NCI-H187 treated with DMSO at 0.1 percent for 48 hours (cell line): ENCODE measurements at places on chromosomes 7 and 10.

GRCh38 chr10:34637418-34637911 is 177.6 kb downstream of the PARD3 start:
- no peak for DNase-seq

DNA sequence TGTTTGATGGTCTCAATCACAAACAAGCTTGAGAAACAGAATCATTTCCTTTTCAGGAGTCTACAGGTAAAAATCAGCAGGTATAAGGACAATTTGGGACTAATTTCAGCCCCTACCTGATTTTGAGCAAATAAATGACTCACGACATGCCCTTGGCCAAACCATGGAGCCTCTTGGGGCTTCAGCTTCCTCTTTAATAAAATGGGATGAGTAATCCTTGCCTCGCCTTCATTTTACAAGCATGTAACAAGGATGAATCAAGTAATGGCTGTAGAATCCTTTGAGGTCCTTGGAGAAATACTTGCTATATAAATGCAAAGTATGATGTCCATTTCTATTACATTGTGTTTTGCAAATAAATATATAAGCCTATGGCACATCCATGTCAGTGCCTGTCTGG is 212.8 kb upstream of the PODXL start:
- DNase-seq: no peak

GRCh38 chr7:6278749-6279310 is 6.4 kb upstream of the CYTH3 start:
- DNase-seq: no peak

GRCh38 chr10:35533565-35533964 is 71.6 kb upstream of the GJD4 start:
- DNase-seq: no peak

GRCh38 chr7:12821746-12822145 is 134.3 kb downstream of the ARL4A start:
- DNase-seq: no peak

- DNase-seq: no peak
These were observed 582.0 kb upstream of the MKI67 start for GRCh38 chr10:128708182-128708581.

GRCh38 chr10:1715821-1716220 is 21.5 kb downstream of the ADARB2 start:
- no peak for DNase-seq

- no peak for DNase-seq
These were observed 35.2 kb downstream of the STK17A start for GRCh38 chr7:43618073-43618472.

DNA sequence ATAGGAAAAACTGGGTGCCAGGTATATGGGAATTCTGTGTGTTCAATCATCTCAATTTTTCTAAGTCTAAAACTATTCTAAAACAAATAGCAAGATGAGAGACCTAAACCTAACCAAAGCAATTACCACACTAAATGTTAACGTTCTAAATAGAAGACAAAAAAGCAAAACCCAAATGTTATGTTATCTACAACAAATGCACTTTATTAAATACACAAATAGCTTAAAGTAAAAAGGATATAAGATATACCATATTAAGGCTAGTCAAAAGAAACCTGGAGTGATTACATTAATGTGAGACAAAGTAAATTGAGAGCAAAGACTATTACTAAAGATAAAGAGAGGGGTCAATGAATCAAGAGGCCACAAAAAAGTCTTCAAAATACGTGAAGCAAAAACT is 81.4 kb downstream of the LARP4B start:
- no peak for DNase-seq

DNA sequence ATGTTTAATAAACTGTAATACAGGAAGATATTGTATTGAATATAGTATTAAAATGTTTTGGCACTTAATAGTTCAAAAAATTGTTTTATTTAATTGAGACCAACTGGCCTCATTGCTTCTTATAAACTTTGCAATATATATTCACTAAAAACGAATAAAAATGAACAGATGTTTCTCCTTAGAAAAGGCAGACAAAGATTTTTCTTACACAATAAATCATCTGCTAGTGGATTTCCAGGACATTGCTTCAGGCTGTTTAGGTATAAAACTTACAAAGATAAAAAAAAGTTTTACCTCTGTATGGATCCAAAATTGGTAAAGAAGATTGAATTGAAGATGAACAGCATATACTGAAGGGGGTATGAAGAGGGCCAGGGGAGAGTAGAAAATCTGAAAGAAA is 143.6 kb downstream of the AGMO start:
- DNase-seq: no peak

- DNase-seq: no peak
These were observed 90.7 kb downstream of the TFPI2 start for GRCh38 chr7:93799750-93800357.

DNA sequence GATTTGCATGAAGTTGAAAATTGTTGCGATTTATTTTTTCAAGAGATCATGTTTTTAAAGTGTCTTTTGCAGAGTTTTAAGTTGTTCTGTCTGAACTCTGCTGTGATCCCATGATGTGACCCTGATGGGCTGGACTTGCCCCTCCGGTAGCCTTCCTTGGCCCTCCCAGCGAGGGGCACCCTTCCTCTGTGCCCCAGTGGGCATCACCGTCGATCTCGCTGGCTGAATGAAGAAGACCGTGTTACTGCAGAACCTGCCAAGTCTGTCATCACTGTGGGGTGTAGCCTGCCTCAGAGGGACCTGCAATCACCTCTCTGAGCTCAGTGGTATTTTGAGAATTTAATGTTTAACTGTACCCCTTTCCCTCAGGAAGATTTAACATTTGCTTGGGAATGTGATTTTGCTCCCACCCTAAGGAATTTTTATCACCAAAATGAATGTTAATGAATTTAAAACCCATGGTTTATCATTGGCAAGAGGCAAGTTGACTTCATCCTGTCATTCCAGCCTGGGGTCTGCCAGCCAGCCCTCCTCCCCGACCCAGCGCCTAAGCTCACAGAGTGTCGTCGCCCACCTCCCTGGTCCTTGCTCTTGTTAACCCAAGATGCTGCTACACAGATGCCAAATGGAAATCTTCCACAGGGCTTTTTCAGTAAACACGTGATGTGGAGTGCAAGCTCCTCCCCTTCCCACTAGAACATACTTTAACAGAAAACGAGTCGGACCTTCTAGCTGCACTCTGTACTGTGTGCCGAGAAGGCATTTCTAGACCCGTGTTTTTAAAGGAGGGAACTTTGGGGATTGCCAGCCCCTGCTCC is 115.4 kb downstream of the NT5C2 start:
- DNase-seq: no peak

DNA sequence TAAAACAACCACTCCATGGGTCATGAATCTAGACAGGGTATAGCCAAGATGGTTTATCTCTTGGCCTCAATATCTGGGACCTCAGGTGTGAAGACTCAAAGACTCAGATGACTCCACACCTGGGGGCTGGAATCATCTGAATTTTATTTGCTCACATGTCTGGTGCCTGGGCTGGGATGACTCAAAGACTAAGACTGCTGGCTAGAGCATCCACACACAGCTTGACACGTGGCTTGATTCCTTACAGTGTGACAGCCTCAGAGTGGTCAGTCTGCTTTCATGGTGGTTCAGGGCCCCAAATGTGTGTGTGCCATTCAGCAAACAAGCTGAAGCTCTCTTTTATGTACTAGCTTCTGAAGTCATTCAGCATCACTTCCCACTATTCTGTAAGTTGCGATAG is 333.7 kb downstream of the RNLS start:
- no peak for DNase-seq

GRCh38 chr10:46220187-46220586 is 66.6 kb upstream of the ANTXRL start:
- DNase-seq: no peak

GRCh38 chr7:133861876-133862275 is 265.3 kb upstream of the LRGUK start:
- no peak for DNase-seq

- DNase-seq: no peak
These were observed 181.3 kb downstream of the CDK14 start for GRCh38 chr7:90777465-90777864.

DNA sequence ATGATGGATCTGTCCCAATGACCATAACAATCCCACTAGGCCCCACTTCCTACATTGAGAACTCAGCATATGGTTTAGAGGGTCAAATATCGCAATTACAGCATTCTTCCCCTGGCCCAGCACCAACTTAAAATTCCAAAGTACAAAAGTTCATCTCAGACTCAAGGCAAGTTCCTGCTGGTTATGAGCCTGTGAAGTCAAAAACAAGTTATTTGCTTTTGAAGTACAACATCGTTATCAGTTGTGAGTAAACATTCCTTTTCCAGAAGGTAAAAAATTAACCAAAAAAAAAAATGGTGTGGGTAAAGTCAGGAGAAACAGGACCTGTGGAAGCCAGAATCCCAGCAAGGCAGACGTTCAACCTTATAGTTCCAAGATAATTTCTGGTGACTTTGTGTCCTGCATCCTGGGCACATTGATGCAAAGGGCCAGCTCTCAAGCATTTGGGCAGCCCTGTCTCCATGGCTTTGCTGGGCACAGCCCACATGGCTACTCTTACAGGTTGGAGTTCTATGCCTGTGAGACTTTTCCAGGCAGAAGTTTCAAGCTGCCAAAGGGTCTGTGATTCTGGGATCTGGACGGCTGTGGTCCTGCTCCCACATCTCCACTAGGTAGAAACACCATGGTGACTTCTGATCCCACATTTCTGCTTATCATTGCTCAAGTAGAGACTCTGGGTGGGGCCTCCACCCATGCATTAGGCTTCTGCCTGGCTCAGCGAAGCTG is 37.5 kb downstream of the AKR1C8 start:
- no peak for DNase-seq

- no peak for DNase-seq
These were observed 395.4 kb downstream of the GATA3 start for GRCh38 chr10:8449909-8450308.

DNA sequence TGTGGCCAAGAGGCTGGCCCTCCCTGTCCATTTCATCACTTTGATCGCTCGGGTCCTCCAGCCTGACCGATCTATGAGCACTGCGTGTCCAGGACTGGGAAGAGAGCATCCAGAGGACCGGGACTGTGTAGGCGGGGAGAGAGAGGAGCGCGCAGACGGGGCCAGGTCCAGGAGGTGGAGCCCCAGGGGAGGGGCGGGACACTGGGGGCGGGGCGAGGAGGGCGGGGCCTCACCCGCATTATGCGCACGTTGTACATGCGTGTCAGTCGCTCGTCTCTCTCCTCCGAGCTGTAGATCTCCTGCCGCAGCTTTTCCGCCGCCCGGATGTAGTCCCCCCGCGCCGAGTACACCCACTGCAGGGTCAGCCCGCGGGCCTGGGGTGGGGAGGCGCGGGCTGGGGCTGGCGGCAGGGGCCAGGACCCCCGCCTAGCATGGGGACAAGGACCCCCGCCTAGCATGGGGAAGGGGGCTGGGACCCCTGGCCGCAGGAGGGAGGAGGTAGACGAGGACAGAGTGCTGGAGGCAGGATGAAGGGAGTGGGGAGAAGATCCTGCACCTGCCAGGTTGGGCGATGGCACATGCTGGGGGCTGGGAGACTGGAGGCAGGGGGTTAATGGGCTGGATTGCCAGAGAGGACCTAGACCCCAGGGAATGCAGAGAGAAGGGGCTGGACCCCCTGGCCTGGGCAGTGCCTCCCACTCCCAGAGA is 14.3 kb downstream of the MOSPD3 start:
- DNase-seq: peak; percentile 72

- DNase-seq: no peak
These were observed 179.0 kb downstream of the NOC3L start for GRCh38 chr10:94183666-94184264.

GRCh38 chr10:80281292-80281691 is 8.2 kb downstream of the MAT1A start:
- no peak for DNase-seq

- DNase-seq: no peak
These were observed 102.3 kb downstream of the ZEB1 start for GRCh38 chr10:31421322-31421721.

DNA sequence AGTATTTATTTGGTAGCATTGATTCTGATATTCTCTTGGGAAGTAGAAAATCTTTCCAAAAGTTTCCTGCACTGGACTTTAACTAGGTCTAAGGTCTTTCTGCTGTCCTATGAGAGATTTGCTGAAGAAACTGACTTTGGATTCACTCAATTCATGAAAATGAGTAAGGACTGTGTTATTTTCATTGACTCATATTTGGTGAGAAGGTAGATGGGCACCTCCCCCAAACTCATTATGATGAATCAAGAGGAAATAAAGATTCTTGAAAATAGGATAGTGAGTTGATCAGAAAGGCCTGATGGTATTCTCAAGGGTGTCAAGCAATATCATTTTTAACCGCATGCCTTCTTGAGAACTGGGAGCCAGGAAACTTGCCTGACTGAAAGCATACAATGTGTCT is 110.3 kb downstream of the RNF133 start:
- DNase-seq: no peak

DNA sequence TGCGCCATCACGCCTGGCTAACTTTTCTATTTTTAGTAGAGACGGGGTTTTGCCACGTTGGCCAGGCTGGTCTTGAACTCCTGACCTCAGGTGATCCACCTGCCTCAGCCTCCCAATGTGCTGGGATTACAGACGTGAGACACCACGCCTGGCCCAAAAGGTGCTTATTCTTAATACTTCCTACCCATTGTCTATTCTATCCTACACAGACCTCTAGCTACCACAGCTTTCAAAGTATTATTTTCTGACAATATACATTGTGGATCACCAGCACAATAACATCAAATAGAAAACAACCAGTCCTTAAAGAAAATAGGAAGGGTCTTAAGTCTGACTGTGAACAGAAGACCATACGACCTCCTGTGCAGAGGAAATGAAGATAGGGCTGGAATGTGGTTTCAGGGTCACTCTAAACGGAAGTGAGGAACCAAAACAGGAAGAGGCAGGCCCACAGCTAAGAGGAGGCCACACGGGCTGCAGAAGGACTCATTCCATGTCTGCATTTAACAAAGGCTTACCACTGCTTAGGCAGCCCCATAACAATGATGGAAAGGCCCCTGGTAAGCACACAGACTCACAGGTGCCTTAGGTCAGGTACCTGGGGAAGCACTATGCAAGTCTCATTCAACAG is 115.2 kb downstream of the ZFAND4 start:
- DNase-seq: no peak

DNA sequence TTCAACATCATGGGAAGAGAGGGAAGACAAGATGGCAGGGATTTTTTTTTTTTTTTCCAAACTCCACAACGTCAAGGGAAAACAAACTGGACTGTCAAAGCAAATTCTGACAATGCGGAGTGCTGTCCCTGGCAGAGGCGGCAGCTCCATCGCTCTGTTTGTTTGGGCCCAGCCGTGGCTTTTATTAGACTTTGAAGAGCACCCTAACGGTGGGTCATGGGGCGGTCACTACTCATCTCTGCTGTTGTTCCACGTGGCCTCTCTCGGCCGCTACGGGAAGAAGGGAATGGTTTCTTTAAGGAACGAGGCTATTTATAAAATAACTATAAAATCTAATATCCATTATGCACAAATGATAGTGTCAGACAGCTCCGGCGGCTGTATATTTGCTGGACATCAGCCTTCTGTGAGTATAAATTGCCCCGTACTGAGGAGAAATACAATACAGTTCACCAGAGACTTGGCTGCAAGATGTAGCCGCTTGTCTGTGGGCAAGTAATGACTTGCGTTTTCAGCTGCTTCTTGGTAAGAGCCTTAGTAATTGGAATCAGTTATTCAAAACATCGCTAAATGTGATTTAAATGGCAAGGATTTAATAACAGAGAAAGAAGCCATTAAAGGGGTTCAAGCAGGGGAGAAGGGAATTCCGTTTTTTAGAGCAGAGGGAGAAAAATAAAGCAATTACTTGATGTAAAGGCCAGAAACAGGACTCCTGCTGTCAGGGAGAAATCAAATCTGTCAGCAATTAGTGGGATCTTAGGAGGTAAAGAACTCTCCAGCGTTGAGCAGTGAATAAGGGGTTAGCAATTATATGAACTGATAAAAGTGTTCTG is 61.7 kb upstream of the RAB11FIP2 start:
- no peak for DNase-seq

- DNase-seq: no peak
These were observed 1177.4 kb downstream of the SORCS1 start for GRCh38 chr10:105986912-105987635.
